ENCODE measurements at places on chromosomes 5 and 9. TPM values are rescaled to one million over a fixed set of nuclear protein-coding genes. Genes with fewer than 3 reads are reported as not detected.

Gene F2RL1
- total RNA-seq, result 0.07 TPM

Gene KLF4
- 0.18 TPM for total RNA-seq

Gene NMUR2
- total RNA-seq, result not detected

Gene RBM27
- total RNA-seq, result 21.8 TPM

Gene MGAT1
- 124 TPM for total RNA-seq

Gene FOXD4
- 0.23 TPM for total RNA-seq

Measured in T-helper 2 cell treated with Interferon-gamma antibody and Interleukin-4, amounts not matched to agents 100 ng/mL and 5 ng/mL, for 36 hours (primary cell).